Stimulated activated CD4-positive, alpha-beta T cell treated with anti-CD3 and anti-CD28 coated beads, Interleukin-1b, Interleukin-23, amount 100 ng/mL, for 1 hour (primary cell): ENCODE measurements at places on chromosomes 1 and 21.

DNA sequence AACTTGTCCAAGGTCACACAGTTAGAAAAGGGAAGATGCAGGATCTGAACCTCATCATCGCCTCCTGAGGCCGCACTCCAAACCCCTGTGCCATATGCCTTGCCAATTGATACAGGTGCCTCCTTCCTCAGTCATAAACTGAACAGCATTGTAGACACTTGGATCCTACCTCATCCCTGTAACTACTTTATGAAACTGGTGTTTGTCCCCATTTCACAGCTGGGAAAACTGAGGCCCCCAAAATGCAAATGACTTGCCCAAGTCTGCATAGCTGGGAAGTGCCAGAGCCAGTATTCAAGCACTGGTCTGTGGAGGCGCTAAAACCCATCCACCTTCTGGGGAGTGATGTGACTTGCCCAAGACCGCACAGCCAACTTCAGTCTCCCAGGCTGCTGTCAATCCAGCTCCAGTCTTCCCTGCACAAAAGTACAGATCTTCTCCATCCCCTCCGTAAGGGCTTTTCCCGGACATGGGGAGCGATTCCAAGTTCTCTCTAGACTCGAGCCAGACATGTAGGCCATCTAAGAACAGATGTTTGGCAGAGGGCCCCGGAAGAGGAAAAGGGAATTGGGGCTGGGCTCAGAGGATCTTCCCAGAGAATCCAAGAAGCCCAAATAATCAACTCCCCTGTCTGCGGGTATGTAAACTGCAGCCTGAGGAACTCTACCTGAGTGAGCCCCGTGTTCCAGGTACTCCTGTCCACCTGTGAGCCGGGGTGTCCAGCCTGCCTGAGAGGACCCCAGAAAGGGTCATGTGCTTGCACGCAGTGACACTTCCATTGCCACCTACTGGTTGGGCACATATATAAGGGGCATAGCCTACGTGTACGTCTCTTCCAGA, 60.5 kb downstream of the SYT2 start:
- DNase-seq: no peak

- peak; percentile 23 for DNase-seq
Observed at GRCh38 chr21:29299046-29299915, 559 bp downstream of the BACH1 start.

DNA sequence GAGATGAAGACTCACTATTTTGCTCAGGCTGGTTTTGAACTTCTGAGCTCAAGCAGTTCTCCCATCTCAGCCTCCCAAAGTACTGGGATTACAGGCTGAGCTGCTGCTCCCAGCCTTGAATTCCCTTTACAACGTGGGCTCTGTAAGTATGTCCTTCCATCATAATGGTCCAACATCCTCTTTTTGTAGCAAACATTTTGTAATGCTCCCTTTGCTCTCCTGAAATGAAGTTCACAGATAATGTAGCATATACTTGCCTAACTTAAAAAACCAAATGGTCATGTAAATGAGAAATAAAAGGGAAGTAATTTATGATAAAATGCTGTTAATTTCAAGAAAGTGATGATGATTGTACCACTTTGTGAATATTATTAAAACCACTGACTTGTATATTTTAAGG, 30.5 kb upstream of the THEM4 start:
- DNase-seq: no peak

DNA sequence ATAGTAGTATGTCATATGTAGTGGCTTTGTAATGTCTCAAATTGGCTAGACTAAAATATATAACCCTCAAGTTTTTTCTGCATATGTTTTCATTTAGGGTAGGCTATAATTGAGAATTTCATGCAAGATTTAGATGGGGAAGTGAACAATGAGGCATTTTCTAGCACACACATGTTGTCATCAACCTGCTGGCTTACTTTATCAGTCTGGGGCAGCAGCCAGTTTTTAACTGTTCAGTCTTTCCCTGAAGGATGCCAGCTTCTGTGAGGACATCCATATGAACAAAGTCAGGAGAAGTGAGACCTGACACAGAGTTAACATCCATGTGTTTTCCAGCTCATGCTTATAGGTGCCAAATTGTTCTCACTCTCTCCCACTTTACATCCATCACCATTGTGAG, 74.7 kb upstream of the OLFM3 start:
- no peak for DNase-seq

GRCh38 chr1:107549152-107549810, 408.4 kb downstream of the NTNG1 start:
- no peak for DNase-seq

- no peak for DNase-seq
Observed at GRCh38 chr1:78468521-78468920, 22.3 kb upstream of the PTGFR start.

DNA sequence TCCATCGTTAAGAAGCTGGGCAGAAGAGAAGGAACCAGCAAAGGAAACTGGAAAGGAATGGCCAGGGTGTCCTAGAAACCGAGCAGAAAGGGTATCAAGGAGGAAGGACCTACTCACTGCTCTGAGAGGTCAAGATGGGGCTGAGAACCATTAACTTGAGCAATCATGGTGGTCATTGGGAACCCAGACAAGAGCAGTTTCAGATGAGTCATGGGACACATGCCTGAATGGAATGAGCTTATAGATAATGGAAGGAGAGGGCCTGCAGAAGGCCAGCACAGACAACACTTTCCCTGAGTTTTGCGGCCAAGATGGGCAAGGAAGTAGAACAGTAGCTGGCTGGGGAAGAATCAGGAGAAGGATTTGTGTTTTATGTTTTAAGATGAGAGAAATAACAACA, 383.2 kb downstream of the KIF26B start:
- no peak for DNase-seq

- DNase-seq: no peak
Observed at GRCh38 chr1:1911350-1912041, 3.6 kb upstream of the CALML6 start.

- DNase-seq: no peak
Observed at GRCh38 chr1:230682274-230682673, 31.6 kb downstream of the AGT start.

- no peak for DNase-seq
Observed at GRCh38 chr1:39332828-39333227, 128.3 kb downstream of the MACF1 start.

- DNase-seq: no peak
Observed at GRCh38 chr1:2192031-2192995, 2.3 kb downstream of the FAAP20 start.

- no peak for DNase-seq
Observed at GRCh38 chr1:12434174-12434573, 183.8 kb downstream of the DHRS3 start.

DNA sequence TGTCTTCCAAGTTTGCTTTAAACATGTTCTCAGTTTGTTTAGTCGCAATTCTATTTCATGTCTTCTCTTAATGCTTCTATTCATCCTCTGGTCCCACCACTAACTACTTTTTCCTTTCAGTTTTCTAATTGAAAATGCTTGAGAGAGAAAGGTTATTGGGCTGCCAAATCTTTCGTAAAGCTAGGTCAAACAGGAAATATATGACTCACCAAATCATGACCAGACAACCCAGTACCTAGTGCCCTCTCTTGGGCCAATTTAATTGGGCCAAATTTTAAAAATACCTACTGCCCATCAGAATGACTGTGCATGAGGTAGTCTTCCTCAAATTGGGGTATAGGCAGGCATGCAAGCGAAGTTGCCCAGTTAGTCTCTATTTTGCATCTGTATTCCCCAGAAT, 295.4 kb upstream of the PBX1 start:
- no peak for DNase-seq

DNA sequence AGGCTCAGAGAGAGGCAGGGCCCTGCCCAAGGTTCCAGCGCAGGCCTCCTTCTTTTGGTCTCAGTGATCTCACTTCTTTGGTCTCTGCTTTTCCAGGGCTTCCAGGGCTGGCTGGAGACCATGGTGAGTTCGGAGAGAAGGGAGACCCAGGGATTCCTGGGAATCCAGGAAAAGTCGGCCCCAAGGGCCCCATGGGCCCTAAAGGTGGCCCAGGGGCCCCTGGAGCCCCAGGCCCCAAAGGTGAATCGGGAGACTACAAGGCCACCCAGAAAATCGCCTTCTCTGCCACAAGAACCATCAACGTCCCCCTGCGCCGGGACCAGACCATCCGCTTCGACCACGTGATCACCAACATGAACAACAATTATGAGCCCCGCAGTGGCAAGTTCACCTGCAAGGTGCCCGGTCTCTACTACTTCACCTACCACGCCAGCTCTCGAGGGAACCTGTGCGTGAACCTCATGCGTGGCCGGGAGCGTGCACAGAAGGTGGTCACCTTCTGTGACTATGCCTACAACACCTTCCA, 7.7 kb downstream of the C1QB start:
- no peak for DNase-seq

- no peak for DNase-seq
Observed at GRCh38 chr1:33725556-33726160, 138.2 kb upstream of the HMGB4 start.

DNA sequence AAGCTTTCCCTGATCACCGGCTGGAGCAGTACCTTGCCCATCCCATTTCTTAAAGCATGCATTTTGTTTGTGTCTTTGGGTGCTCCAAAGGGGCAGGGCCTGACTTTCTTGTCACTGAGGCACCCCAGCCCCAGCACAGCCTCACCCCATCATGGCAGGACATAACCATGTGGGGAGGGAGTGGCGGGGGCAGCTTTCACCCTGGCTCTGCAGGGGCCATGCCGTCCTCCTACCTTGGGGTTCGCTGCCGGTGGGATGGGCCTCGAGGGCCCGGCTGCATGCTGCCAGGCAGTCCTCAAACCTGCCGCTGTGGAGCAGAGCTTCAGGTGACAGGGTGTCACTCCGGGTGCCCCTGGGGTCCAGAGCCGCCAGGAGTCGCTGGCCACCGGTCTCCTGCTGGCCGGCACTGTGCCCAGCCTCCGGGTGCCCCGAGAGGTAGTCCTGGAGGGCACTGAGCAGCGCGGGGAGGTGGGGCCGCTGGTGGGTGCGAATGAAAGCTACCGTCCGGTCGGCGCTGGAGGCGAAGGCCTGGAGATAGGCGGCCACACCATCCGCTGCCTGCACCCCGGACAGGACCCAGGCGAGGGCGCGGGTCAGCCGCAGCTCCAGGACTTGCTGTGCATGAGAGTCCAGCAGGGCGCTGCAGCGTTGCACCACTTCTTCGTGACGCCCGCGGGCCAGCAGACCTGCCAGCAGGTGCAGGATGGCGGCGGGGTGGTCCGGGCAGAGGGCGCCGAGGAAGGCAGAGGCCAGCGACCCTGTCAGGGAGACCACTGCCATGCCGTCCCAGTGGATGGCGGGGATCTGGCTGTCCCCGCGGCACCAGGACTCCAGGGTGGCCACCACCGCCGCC, 1.5 kb downstream of the TTC34 start:
- DNase-seq: no peak

DNA sequence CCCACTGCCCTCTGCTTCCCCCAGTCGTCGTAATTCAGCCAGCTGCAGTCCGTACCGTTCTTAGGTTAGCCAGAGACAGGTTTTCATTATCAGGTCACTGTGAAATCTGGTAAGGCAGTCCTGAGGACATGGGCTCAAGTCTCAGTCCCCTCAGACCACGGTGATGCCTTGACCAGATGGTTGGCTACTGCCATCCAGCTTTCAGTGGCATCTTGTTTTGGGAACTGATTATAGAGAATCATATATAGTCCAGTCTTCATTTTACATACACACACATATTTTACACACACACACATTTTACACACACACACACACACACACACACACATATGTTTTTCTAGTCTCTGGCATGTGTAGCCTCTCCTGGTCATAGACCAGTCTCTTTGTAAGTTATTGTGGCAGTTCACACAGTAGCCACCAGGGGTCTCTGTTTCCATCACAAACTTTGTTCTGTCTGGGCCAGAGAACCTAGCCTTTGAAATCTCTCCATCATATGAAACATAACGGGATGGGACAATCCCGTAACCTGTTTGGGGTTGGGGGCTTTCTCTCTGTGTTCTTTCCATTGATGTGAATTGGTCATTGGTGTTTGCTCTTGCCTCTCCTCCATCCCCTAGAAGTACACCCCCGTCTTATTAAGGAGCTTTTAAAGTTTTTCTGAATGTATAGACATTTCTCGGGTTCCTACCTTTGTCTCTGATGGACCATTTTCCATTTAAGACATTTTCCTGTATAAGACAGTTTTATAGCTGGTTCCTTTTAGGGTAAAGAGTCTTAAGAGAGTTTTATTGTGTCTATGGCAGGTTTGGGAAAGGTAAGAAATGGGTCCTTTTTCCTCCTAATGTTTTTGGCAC, 8.4 kb upstream of the IKBKE start:
- peak; percentile 59 for DNase-seq

GRCh38 chr1:56758135-56758534, 61.1 kb downstream of the FYB2 start:
- no peak for DNase-seq

GRCh38 chr1:30312226-30312625, 411.2 kb downstream of the MATN1 start:
- no peak for DNase-seq

GRCh38 chr1:19648689-19649088, 4.6 kb downstream of the NBL1 start:
- no peak for DNase-seq

GRCh38 chr21:15430577-15430976, 299.2 kb upstream of the USP25 start:
- no peak for DNase-seq

- no peak for DNase-seq
Observed at GRCh38 chr1:49046305-49046704, 269.6 kb upstream of the BEND5 start.

DNA sequence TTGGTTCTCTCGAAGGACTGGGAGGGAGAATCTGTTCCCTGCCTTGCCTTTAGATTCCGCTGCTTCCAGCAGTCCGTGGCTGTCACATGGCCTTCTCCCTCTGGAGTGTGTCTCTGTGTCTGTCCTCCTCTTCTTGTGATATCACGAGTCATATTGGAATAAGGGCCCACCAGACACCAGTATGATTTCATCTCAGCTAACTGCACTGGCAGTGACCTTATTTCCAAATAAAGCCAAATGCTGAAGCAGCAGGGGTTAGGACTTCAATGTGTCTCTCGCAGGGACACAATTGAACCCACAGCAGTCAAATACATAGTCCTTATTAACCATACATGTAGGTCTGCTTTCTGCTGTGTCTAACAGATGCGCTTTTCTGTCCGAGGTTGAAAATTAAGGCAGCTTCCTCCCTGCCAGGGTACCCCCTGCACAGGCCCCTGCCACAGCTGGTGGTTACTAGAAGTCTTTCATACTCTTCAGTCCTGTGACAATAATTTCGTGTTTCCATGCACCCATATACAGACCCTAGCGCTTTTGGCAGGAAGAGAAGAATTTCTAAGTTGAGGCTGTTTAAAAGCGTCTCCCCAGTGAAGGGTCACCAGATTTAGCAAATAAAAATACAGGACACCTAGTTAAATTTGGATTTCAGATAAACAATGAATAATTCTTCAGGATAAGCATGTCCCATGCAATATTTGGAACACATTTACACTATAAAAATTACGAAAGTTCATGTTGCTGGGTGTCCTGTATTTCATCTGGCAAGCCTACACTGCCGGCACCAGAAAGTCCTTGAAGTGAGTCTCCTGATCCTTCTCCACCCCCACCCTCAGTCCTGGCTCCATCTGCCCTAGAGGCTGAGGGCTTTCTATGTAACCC, 182.1 kb downstream of the ETS2 start:
- DNase-seq: no peak

GRCh38 chr1:237932816-237933215, 42.1 kb upstream of the ZP4 start:
- DNase-seq: no peak

GRCh38 chr1:158422212-158422611, 3.8 kb downstream of the OR10K2 start:
- no peak for DNase-seq
